ENCODE measurements at places on chromosomes 7 and 10.

DNA sequence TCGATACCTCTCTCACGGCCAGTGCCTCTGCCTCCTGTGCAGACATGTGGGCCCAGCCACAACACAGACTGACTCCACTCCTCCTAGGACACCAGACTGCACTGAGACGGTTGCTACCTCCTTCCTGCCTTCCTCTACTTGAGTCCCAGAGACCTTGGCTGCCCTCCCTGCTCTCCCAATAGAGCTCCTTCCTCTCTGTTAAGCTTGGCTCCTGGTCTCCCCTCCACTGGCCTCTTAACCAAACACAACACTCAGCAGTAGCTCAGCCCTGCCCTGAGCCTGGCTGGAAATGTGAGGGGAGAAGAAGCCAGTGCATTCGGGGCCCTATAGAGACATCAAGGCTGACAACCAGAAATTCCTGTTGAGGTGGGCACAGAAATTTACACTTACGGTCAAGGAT lies 102.0 kb downstream of the HTR5A start:
- no peak for DNase-seq

DNA sequence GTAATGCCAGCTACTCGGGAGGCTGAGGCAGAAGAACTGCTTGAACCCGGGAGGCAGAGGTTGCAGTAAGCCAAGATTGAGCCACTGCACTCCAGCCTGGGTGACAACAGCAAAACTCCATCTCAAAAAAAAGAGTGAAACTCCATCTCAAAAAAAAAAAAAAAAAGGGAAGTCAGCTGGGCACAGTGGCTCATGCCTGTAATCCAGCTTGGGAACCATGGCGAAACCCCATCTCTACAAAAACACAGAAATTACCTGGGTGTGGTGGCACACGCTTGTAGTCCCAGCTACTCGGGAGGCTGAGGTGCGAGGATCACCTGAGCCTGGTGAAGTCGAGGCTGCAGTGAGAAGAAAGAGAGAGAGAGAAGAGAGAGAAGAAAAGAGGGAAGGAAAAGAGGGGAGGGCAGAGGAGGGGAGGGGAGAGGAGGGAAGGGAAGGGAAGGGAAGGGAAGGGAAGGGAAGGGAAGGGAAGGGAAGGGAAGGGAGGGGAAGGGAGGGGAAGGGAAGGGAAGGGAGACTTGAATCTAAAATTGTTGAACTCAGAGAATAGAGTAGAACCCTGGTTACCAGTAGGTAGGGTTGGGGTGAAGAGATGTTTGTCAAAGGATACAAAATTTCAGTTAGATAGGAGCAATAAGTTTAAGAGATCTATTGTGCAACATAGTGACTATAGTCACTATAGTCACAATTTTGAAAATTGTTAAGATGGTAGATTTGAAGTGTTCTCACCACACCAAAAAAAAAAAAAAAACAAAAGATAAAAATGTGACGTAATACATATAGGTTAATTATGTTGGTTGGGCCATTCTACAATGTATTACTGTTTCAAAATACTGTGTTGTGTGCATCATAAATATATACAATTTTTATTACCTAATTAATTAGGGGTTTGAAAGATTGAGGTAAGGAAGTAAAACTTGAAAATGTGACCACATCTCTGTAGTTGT lies 2.5 kb downstream of the SLC16A9 start:
- DNase-seq: no peak

DNA sequence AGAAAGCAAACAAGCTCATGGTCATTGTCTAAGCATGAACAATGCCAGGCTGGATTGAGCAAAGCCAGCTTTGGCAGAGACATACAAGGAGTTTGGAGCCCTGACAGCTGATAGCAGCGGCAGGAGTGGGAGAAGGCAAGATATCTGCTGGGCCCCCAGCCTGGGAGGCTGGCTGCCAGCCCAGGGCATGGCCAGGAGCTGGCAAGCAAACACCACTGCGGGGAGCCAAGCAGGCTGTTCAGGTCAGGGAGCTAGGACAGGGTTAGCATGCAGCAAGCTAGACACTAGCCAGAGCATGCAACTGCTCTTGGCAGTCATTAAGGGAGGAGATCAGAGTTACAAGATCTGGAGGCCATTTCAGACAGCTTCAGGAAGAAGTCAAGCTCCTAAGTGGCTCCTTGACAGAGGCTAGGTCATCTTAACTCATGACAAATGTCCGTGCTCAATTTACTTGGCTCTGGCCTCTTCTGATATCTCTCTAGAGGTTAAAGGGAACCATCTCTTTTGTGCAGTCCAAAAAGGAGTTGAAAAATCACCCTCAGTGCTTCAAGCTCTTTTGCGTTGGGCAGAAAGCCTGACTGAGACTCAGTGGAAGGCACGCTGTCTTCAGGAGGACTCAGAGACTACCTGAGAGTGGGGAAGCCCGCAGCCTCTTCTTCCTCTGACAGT lies 436.8 kb upstream of the C7orf33 start:
- DNase-seq: no peak

DNA sequence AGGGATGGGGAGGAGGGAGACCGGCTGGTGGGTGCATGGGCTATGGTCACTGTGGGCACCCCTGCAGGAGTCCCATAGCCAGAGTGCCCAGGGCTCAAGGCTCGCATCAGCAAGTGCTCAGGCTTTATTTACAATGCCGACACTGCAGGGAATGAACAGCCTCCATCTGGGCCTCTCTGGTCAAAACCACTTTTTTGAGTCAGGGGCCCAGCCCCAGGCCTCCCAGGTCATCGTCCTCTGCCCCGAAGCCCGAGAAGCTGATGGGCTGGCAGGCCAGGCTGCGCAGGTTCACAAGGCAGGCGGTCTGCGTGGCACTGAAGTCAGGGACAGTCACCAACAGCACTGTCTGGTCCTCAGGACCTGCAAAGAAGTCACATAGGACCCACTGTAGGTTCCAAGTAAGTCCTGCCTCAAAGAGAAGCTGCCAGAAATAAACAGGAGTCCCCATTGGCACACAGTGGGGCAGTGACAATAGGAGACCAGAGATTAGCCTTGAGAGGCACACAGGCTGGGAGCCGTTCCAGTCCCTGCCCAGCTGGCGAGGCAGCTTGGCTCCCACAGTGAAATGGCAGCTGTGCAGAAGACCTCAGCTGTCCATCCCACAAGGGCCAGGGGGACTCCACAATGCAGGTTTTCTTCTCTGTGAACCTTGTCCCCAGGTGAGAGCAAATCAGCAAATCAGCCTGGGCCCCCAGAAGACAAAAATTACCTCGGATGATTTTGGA lies 8.6 kb downstream of the POLD2 start:
- DNase-seq: peak; percentile 77

DNA sequence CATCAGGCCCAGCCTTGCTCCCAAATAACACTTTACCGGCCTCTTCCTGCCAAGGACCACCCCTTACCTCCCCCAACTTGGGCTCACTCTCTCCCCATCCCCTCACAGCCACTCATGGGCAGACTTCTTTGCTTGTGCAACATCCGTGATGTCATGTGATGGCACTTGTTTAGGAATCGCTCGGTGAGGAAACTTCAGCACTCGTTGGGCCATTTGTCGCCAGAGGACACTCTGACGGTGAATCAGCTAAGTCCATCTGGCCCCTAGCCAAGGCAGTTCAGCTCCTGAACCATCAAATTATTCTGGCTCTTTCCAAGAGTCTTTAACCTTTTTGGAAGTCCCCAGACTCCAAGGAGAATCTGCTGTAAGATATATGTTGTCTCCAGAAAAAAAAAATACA lies 19.2 kb downstream of the BTBD16 start:
- DNase-seq: no peak

- no peak for DNase-seq
These were observed 35.5 kb upstream of the NCAPG2 start for GRCh38 chr7:158740013-158740656.

GRCh38 chr7:118311121-118311836 lies 86.8 kb downstream of the ANKRD7 start:
- DNase-seq: no peak

GRCh38 chr7:69844264-69844868 lies 246.1 kb downstream of the AUTS2 start:
- no peak for DNase-seq

GRCh38 chr7:26550492-26550891 lies 258.8 kb downstream of the SNX10 start:
- DNase-seq: no peak

DNA sequence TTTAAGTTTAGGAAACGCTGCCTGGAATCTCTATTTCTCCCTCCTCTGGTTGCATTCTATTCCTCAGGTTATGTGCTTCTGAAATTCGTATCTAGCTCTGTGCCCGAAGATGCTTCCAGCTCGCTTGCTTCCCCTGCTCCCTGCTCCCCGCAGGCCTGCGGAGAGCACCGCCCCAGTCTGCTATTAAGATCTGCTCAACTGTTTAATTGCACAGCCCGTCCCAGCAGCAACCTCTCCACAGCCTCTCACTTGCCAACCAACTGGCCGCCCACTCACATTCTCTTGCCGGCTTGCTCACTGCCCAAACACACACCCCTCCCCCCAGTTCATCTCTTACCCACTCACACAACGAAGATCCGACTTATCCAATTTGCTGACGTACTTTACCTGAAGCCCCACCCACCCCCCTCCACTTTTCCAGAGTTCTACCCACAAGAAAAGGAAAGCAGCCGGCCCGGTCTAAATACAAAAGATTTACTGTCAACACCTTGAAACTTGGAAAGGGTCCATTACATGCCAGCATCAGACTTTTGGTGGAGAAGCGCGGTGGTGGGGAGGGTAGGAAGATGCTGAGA lies 167.3 kb upstream of the KLF14 start:
- DNase-seq: peak; percentile 58

All from hippocampal formation (tissue), 2 donors.